ENCODE measurements at places on chromosomes 13 and 19.

DNA sequence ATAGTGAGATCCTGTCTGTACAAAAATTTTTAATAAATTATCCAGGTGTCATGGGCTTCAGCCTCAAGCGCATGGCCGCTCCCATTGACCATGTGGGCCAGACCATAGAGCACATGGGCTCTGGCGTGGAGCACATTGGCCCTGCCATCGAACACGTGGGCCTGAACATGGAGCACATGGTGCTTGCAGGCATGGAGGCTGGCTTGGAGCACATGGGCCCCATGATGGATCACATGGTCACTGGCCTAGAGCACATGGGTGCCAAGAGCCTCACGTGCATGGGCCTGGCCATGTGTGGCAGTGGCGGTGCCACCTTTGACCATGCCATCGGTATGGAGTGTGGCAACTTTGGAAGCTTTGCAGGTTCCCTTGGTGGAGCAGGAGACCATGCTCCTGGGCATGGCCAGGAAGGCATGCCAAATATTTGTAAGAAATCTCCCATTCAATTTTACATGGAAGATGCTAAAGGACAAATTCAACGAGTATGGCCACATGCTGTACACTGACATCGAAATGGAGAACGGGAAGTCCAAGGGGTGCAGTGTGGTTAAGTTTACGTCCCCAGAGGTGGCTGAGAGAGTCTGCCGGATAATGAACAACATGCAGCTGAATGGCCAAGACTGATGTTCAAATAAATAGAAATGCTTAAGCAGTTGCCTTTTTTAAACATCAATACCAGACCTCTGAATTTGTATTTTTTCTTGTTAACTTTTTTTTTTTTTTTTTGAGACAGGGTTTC is 21.3 kb upstream of the SLC1A5 start:
- DNase-seq = no peak

- DNase-seq = no peak
These were observed 15.2 kb downstream of the PHLDB3 start for GRCh38 chr19:43489310-43489709.

- peak; percentile 18 for DNase-seq
These were observed 305.1 kb downstream of the ITGBL1 start for GRCh38 chr13:101757446-101758039.

DNA sequence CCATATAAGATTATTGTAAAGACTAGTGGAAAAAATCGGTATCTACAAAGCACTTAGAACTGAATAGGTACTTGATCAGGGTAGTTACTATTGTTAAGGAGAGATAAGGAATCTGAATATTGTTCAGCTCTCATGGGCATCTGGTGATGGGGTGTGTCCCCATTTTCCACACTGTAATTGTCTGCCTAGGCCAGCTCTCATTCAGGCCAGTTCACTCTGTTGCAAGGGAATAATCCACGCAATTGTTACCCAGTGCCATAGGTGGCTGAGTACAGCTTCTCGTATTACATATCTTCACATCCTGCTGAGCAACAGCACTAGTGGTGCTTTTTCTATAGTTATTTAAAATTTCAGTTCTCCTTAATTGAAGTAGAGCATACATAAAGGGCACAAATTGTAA is 45.6 kb upstream of the C13orf42 start:
- DNase-seq = no peak

- no peak for DNase-seq
These were observed 47.4 kb upstream of the UBAC2 start for GRCh38 chr13:99153219-99153618.

- no peak for DNase-seq
These were observed 20.3 kb upstream of the BCL3 start for GRCh38 chr19:44728178-44728577.

- DNase-seq = no peak
These were observed 8.3 kb downstream of the RYR1 start for GRCh38 chr19:38441657-38442348.

DNA sequence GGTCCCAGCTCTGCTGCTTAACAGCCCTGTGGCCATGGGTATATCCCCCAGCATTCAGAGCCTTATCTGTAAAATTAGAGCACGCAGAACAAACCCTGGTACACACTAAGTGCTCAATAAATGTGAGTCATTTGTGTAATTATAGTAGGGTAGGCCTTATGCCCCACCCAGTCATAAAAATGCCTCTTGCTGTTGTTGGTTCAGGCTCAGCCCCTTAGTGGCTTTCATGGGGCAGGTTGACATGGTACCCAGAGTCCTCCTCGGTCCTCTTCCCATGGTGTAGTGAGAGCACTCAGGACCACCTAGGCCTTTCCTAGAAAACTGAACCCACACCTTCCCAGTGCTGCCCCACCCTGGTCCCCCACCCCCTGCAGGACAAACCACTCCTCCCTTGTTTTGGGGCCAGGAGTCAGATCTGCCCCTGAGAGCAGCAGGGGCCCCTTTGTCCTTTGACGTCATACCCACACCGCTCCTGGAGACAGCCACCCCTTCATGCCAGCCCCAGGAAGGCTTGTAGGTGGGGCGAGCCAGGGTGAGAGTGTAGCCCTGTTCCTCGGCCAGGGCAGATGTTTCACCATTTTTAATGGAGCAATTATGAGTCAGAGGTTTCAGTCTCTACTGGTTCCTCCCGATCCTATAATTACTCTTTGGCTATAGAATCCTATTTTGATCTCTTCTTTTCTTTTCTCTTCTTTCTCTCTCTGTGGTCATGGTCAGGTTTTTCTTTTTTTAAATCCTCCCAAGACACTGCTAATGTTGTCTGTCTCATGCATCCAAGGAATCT is 36.8 kb downstream of the ACTN4 start:
- peak; percentile 85 for DNase-seq

DNA sequence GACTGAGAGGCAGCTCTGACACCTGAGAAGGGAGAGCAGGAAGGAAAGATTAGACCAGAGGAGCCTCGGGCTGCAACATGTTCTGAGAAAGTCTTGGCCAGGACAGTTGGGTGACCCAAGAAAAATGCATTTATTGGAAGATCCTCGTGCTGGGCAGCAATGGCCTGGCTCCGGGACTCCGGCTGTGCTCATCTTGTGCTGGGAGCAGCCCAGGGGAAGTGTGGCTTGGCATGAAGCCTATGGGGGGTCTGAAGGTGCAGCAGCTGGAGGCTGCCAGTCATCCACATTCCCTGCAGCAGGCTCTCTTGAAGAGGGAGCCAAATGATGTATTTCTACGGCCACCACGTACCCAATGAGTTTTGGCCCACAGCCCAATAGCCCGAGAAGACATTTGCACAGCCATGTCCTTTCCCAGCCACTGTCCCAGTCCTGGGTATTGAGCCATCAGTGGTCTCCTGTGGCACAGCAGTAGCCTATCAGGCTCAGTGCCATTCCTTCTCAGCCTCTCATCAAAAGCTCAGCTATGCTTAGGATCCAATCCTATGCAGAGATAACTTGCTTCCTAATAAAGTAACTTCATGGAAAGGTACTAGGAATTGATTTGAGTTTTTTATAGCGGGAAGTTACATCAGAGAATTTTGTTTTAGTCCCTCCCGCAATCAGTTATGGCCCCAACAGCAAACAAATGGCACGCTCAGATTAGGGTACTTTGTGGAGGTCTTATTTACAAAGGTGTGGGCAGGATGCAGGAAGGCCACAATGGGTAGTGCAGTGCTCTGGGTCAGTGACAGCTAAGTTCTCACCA is 76.0 kb upstream of the MEDAG start:
- peak; percentile 52 for DNase-seq

DNA sequence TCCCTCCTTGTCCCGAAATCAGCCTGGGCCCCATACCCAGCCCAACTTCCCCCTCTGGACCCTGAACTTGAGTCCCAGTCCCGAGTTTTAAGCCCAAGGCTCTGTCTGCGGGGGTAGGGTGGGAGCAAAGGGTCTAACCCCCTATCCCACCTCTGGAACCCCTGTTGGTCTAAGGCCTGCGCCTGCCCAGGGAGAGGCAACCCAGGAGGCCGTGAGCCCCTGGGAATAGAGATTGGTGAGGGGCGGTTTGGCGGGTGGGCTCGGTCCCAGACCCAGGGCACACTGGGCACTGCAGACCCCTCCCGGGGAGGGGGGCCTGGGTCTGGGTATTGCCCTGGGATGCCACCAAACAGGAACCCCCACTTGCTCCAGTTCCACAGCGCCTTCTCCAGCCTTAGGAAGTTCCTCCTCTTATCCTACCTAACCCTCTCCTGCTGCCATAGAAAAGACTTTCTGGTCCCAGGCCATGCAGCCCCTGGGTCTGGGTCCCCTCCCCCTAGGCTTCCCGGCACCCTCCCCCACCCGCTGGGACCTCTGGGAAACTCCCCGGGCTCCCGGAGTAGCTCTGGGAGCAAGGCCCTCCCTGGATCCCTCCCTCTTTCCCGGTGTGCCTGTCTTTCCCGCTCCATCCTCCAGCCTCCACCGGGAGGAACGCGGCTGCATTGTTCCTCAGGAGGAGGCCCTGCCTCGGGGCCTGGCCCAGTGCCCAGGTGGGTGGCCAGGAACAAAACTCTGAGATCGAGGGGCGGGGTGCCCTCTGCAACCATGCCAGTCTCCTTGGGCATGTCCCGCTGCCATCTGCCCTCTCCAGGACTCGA is 33.6 kb upstream of the NANOS3 start:
- DNase-seq = peak; percentile 58

DNA sequence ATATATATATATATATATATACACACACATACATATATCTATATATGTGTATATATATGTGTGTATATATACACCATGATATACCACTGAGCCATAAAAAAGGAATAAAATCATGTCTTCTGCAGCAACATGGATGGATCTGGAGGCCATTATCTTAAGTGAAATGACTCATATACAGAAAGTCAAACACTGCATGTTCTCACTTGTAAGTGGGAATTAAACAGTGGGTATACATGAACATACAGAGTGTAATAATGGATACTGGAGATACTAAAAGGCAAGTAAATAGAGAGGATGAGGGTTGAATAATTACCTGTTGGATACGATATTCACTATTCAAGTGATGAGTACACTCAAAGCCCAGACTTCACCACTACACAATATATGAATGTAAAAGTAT is 332.6 kb downstream of the SLITRK1 start:
- DNase-seq = no peak

GRCh38 chr13:83878691-83879430 is 3.4 kb downstream of the SLITRK1 start:
- DNase-seq = no peak

- DNase-seq = no peak
These were observed 263.3 kb downstream of the SLITRK1 start for GRCh38 chr13:83618966-83619365.

GRCh38 chr19:49366110-49366509 is 2.4 kb downstream of the DKKL1 start:
- no peak for DNase-seq

DNA sequence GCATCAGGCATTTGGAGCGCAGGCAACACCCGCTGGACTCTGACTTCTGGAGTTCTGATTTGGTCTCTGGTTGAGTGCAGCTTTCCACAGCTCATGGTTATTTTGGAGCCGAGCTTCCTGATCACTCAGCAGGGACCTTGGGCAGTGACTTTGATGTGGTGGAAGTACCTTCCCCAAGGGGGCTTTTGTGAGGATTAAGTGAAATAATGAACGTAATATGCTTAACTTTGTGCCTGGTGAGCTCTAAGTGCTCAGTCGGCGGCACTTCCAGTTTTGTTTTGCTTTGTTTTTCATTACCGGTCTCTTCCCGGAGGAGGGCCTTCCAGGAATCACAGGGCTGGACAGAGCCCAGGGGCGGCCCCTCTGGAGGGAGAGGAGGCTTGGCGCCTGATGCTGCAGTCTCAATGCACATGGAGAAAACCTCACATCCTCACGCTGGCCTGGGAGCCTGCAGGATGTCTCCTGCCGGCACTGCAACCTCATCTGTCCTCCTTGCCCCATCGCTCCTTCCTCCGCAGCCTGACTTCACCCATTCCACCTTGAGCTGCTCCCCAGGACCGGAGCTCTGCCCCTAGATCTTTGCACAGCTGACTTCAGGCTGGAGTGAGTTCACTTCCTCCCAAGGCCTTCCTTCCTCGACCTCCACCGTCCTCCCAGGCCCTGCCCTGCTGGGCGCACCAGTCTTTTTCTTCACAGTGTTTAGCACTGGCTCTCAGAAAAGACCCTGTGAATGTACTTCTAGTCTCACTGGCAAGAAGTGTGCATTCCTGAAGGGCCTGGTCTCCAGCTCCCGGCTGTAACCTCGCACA is 1.5 kb downstream of the PLEKHF1 start:
- DNase-seq = peak; percentile 61

GRCh38 chr13:88136098-88136790 is 465.1 kb downstream of the SLITRK5 start:
- DNase-seq = no peak

DNA sequence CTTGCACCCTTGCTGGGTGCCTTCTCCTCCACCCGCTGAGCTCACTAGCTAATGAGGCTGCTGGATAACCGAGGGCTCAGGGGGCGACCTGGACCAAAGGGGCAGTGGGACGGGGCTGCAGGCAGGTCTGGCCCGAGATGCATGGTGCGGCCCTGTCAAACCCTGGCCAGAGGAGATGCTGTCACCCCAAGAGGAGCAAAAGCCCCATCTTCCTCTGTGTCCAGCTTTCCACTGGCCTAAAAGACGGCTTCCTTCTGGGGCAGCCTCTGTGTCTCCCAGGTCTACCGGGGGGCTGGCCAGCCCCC is 261.8 kb downstream of the TBC1D4 start:
- no peak for DNase-seq

DNA sequence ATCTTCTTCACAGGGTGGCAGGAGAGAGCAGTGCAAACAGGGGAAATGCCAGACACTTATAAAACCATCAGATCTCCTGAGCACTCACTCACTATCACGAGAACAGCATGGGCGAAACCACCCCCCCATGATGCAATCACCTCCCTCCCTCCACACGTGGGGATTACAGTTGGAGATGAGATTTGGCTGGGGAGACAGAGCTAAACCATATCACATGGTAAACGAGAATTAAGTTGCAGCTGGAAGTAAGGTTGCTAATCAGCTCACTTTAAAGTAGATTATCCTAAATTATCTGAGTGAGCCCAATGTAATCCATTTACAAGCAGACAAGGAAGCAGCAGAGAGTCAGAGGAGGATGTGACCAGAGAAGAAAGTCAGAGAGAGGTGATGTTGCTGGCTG is 102.2 kb upstream of the IPO5 start:
- no peak for DNase-seq

DNA sequence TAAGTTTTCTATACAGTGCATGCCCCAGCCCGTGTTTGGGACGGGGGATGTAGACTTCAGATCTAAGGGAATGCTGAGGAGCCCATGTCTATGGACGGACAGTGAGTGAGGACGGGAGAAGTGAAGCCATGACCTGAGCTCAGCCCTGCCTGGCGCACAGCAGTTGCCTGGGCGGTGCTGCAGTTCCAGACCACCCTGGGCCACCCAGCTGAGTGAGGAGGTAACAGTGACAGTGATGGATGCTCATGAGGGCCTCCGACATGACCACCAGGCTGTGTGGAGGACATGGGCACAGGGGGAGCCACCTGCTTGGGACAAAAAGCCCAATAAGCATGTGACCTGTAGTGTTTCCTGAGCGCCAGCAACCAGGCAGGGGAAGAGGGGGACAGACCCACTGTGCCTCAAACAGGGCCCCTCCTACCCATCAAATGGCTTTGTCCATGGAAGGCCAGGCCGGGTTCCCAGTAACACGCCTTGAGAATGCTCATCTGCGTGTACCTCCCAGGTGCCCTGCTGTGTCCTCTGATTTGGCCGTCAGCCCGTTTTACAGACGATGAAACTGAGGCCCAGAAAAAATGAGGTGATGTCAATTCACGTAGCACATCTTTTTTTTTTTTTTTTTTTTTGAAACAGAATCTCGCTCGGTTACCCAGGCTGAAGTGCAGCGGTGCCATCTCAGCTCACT is 22.6 kb downstream of the NOSIP start:
- no peak for DNase-seq
